ENCODE measurements at places on chromosomes 13 and 19. TPM values are rescaled to one million over a fixed set of nuclear protein-coding genes. Genes with fewer than 3 reads are reported as not detected.

DNA sequence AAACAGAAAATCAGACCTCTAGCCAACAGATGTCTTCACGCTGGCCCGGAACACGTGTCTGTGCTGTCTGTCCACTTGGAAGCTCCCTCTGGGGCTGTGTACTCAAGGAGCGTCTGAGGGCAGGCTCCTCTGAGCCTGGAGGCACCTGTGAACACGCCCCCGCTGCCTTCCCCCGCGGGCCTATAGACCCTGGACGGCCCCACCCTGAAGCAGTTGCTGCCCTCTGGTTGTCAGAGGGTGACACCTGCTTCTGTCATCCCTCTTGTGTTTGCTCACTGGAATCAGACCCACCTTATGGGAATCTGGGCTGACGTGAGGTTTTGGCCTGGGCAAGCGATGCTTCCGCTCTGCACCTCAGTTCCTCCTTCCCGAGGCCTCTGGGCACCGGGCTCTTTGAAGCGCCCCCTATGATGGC, 19.2 kb downstream of the EPN1 start:
- peaks cover 2% of the 10 kb centered on the region for H3K4me1 ChIP-seq
- no peak overlapping the region for H3K4me3 ChIP-seq
- no peaks in the 10 kb centered on the region for H3K27me3 ChIP-seq
- H3K36me3 ChIP-seq = peaks cover 75% of the 10 kb centered on the region
- no peak overlapping the region for H3K27ac ChIP-seq
- no peak for DNase-seq

Gene CALR
- 401 TPM for total RNA-seq

DNA sequence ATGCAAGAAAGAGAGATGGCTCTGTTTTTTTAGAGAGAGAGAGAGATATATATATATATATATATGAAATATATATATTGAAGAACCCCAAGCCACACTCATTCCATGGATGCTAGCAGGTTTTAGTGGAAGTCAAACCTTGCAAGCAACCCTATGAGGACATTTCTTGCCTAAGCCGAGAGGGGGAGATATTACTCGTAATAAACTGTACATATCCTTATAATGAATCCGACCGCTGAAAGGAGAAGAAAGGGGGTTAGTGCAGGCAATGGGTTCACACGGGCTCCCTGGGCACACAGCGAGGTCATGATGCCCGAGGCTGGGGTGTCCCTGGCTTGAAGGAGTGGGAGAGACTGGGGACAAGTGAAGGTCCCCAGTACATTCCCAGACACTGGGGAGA, 78.3 kb downstream of the IER2 start:
- peaks cover 7% of the 10 kb centered on the region for H3K27me3 ChIP-seq
- H3K27ac ChIP-seq = no peak overlapping the region
- no peak for DNase-seq
- H3K4me1 ChIP-seq = no peaks in the 10 kb centered on the region
- H3K36me3 ChIP-seq = no peaks in the 10 kb centered on the region
- H3K4me3 ChIP-seq = no peak overlapping the region

GRCh38 chr13:24680258-24680920, at the start of gene ATP12A:
ATP12A (plus strand) TSS chr13:24680408; CDS start chr13:24680744, 336 bp downstream.
- peaks cover 33% of the 10 kb centered on the region for H3K27me3 ChIP-seq
- no peak for DNase-seq
- H3K36me3 ChIP-seq = no peaks in the 10 kb centered on the region
- H3K4me3 ChIP-seq = no peak within 1 kb of the TSS

Gene CELF5
- 0.09 TPM for total RNA-seq

Gene POLR1D
- total RNA-seq = 98.0 TPM

DNA sequence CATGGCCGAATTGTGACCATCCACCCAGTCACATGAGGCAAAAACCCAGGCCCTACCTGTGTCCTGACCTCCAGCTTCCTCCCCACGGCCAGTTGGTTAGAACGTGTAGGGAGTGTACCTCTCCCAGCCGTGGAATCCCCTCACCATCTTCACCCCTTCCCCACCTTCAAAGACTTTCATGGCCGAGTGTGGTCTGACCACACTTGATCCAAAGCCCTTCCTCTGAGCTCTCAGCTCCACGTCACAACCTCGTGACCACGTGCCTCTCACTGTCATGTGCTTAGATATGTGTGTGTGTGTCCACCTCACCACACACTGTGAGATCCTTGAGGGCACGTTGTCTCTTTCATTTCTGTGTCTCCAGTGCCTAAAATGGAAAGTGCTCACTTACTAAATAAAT, 48.6 kb upstream of the UBE2L5 start:
- DNase-seq = no peak
- no peaks in the 10 kb centered on the region for H3K36me3 ChIP-seq
- no peak overlapping the region for H3K27ac ChIP-seq
- no peak overlapping the region for H3K4me3 ChIP-seq

Measured in muscle of leg (tissue), 16 donors.